Left colon (tissue), 2 donors: ENCODE measurements at places on chromosomes 3 and 15.

DNA sequence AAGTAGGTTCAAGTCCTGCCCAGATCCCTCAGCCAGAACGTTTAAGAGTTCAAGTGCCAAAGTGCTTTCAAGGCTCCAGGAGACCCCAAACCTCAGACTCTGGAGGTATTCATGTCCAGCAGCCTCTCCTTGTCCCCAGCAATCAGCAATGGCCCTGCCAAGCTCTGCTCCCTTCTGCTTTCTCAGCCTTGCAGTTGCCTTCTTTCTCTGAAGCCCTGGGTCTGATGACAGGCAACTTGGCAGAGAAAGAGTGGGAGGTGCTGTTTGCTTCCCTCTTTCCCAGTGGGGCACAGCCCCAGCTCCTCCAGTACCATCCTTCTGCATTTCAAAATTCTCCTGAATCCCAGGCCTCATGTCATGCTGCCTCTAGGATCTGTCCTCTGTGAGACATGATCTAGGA is 40.2 kb downstream of the ATP2B2 start:
- no peak for DNase-seq

GRCh38 chr15:40379853-40380252 is 2.7 kb upstream of the KNSTRN start:
- DNase-seq, result no peak

- no peak for DNase-seq
Observed at GRCh38 chr15:58628206-58628947, 121.1 kb downstream of the ADAM10 start.

DNA sequence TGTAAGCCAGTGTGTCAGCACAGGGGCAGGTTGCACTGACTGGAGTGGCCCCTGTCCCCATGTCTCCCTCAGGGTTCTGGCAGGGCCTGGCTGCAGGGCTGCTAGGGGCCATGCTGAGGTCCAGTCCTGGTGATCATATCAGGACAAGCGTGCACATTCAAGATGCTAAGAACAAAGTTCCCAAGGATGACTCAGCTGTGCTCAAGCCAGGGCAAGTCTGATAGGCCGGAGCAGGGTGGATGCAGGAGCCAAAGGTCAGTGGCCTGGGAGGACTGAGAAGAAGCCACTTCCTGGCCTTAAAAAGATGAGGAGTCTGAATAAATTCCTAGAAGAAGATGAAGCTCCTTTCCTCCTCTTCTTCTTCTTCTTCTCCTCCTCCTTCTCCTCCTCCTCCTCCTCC is 353.2 kb downstream of the AGBL1 start:
- DNase-seq, result no peak

DNA sequence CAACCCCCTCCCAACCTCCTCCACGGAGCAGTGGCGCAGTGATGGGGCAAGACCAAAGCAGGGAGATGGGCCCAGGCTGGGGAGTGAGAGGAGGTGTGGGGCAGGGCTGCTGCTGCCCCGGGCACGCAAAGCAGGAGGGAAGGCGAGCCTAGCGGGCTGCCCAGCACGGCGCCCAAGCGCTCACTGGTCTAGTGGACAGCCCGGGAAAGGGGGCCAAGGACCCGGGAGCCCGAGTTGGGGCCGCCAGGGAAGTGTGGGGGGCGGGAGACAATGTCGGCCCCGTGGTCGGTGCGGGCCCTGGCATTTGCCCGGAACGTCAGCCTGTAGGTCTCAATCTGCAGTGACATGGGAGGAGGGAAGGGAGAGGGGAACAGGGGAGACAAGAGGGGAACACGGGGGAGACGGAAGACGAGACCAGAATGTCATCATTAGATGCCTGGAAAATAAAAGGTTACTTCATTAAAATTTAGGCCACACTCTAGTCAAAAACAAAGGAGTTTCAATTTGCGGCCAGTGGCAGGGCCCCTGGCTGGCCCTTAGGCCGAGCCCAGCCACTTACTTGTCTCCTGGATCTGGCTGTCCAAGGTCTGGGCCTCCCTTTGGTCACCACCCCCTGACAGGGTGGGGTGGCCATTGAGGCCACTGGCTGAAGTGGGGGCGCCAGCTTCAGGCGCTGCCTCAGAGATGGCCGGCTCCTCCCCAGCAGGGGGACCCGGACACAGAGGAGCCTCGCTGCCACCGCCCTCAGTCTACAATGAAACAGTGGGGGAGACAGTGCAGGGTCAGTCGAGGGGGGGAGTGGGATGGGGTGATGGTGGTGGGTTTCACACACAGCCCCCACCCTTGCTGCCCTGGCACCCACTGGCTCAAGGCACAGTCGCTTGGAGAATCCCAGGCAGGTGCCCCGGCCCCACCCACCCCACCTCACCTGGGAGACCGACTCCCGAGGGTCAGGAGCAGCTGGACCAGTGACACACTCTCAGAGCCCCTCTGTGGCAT is 50.0 kb downstream of the DHX30 start:
- no peak for DNase-seq

DNA sequence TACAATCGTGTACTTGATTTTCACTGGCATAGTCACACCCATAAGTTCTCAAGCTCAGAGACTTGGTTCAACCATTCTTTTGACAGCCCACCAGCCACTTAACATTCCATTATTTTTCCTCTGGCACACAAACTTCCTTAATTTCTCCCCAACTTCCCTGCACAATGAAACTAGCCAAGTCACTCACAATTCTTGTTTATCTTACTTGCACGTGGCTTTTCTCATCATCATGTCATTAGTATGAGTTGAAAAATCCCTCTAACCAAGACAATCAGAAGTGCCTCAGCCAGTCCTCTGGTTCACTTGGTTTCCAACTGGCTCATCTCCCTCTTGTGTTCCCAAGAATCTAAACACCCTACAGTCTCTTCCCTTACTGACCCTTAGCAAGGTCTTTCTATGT is 110.5 kb upstream of the PTPRG start:
- no peak for DNase-seq

GRCh38 chr15:63135804-63136203 is 14.1 kb downstream of the LACTB start:
- DNase-seq, result no peak

GRCh38 chr15:63233667-63234423 is 43.6 kb upstream of the APH1B start:
- no peak for DNase-seq

DNA sequence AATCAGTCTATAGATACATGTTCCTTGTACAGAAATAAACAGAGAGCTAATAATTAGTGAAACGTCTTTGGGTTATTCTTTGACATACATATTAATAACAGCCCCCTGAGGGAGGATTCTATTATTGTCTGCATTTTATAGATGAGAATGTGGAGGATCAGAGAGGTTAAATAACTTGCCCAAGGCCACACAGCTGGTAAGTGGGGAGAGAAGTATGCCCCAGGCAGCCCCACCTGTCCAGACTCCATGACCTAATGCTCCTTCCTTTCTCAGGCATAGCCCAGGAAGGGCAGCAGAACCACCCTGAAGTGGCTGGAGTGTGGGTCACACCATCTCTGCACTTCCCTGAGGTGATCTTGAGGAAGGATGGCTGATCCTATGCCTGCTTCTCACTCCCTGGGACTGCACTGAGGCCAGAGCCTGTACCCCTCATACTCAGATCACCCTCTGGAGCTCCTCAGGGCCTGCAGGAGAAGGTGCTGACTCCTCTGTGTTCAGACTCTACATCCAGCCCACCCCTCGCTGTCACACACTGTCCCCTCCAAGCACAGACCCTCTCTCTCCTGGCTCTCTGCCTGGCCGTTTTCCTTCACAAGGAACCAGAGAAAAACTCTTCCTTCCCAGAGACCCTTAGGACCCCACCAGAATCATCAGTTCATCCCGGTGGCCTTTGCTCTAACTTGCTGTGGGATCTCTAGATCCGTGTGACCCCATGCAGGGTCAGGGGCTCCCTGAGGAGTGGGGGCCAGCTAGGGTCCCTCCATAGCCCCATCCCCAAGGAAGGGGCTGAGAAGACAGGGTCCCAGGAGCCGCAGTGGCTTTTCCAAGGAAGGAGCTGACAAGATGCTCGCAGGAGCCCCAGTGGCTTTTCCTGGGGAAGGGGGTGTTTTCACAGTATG is 4.4 kb upstream of the HHATL start:
- no peak for DNase-seq

DNA sequence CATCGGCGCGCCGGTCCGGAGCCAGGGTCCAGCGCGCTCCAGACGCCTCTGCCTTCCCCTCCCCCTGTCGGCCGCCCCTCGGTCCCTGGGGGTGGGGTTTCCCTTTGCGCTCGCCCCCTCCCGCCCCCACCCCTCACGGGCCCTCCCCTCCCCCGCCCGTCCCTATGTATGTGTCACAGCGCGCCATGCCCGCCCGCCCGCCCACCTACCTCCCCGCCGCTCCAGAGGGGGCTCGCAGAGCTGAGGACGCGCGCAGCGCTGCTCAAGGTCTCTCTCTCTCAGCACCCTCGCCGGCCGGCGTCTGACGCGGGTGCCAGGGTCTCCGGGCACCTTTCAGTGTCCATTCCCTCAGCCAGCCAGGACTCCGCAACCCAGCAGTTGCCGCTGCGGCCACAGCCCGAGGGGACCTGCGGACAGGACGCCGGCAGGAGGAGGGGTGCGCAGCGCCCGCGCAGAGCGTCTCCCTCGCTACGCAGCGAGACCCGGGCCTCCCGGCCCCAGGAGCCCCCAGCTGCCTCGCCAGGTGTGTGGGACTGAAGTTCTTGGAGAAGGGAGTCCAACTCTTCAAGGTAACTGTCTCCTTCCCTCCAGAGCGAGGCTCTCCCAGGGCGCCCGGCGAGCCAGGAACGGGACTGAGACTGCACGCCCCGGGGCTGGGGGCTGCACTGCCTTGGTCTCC is at the start of gene ACAN:
Gene ACAN, plus strand, starts transcription at position 196 of the 679 bp plus-strand sequence. CDS start 32,771 bp downstream, outside the sequence.
- DNase-seq, result no peak

DNA sequence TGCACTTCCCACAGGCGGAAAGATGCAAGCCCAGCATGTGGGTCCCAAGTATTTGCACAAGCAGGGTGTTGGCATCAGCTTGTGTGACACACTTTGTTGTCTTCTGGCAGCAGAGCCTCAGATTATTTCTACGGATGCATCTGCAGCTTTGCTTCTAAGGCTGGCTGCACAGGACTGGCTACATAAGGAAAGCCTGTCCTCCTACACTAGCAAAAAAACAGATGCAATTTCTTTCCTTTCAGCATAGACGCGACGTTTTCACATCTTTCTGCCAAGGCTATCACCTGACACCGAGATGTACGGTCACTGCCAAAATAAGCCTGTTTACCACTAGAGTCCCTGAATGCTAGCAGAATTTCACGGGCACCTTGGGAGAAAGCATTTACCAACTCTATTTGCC is 13.5 kb downstream of the MRPS11 start:
- no peak for DNase-seq

DNA sequence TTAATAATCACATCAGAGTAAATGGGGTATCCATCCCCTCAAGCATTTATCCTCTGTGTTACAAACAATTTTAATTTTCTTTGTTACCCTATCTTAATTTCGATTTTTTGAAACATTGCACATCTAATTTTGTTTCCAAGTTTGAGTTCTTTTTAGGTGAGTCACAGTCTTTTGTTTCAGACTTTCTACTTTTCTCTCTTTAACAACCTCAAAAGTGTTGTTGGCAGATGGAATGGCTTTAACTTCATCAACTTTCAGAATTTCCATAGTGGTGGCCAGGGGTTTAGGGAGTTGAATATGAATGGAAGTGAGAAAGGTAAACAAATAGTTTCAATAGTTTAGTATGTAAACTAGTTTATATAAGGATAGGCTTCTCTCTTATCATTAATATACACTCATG is 223.0 kb upstream of the MLF1 start:
- DNase-seq, result no peak

- DNase-seq, result no peak
Observed at GRCh38 chr3:102017784-102018183, 168.5 kb downstream of the NFKBIZ start.

- no peak for DNase-seq
Observed at GRCh38 chr3:86168512-86168911, 822.4 kb downstream of the VGLL3 start.

- no peak for DNase-seq
Observed at GRCh38 chr3:66475386-66476020, 25.3 kb downstream of the LRIG1 start.

DNA sequence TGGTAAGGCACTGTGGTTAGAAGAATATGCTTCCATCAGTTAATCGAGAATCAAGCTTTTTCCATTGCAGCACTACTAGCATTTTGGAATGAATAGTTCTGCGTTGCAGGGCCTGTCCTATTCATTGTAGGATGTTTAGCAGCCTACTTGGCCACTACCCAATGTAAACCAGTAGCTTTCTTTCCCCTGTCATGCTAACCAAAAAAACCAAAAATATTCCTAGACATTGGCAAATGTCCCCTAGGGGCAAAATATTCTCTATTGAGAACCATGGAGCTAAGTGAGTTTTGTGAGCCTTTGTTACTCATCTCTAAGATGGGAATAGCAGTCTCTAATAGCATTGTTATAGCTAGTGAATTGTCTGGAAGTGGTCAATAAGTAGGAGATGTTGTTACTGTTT is 187.2 kb downstream of the CADPS start:
- no peak for DNase-seq

DNA sequence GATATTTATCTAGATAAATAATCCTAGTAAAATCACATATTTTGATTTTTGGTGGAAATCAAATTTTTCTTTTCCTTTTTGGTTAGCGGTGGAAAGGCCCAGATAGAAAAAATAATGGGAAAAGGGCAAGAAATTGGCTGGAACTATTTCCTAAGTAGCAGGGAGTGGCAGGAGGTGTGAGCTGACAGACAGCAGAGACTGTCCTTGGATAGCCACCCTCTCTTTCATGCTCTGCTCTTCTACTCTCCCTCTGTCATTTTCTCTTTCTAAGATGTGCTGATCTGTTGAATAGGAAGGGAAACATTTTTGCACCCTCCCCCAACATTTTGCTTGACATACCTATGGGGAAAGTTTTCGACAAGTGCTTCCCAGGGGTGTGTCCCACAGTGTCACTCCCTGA is 18.9 kb upstream of the ONECUT1 start:
- DNase-seq, result no peak

GRCh38 chr3:28601291-28601690 is 252.7 kb upstream of the AZI2 start:
- DNase-seq, result no peak

GRCh38 chr3:161989012-161989411 is 492.4 kb downstream of the OTOL1 start:
- no peak for DNase-seq

GRCh38 chr3:56845505-56845904 is 43.8 kb upstream of the ARHGEF3 start:
- DNase-seq, result no peak

DNA sequence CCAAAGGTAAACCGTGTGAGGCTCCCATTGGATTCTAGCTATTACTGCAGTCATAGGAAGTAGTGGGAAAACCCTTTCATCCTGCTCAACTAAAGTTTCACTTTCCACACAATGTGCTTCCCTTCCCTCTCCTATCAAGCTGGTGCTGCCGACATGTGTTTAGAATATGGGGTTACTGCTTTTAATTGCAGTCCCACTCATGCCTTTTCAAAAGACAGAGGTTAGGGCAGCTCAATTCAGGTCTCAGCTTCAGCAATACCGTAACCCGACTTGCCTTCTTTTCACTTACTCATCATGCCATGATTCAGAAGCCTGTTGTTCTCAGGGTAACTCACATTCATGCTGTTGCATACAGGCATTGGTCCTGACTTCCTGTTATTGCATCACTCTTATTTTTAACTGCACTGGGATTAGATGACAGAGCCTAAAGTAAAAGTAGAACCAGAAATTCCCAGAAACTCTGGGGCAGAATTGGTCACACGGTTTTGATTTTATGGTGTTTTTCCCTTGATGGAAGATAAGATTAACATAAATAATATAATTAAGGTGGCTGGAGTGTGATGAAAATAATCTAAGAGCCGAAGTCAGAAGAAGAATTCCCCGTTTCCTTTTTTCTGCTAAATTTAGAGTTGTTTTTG is 45.7 kb downstream of the C2CD4B start:
- no peak for DNase-seq
